ENCODE measurements at places on chromosomes 5 and 9.

GRCh38 chr9:133964463-133964862, 27.7 kb downstream of the VAV2 start:
- peaks cover 29% of the 10 kb centered on the region for H3K4me1 ChIP-seq
- H3K27me3 ChIP-seq: no peaks in the 10 kb centered on the region
- DNase-seq: no peak
- H3K36me3 ChIP-seq: no peaks in the 10 kb centered on the region
- H3K27ac ChIP-seq: no peak overlapping the region
- H3K4me3 ChIP-seq: no peak overlapping the region

DNA sequence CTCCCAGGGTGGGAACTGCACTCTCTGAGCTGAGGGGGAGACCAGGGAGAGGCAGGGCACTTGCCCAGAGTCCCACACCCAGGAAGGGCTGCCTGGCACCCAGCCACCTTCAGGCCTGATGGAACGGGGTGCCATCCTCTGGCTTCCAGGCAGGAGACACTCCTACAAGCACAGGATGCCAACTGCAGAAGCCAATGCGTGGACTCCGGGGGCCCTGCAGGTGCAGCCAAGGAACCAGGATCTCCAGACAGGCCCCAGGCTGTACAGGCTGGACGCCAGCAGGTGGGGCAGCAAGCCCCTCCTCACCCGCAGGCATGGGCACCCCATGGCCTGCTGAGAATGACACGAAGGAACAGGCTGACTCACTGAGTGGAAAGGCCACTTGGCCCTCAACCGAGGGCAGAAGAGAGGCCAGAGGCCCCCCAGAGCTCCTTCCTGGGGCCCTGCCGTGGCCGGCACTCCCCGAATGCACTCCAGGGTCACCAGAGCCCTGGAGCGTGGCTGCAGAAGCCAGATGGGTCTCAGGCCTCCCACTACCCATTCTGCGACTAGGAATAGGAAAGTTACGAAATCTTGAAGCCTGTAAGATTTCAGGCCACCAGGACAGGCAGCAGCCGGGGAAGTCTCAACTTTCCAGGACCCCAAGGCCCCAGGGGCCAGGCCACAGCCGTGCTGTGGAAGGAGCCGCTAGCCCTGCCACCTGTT, 15.7 kb downstream of the NACC2 start:
- peak overlapping the region; percentile 11 for H3K27ac ChIP-seq
- H3K4me1 ChIP-seq: peaks cover 30% of the 10 kb centered on the region
- DNase-seq: no peak
- H3K4me3 ChIP-seq: no peak overlapping the region
- no peaks in the 10 kb centered on the region for H3K27me3 ChIP-seq

DNA sequence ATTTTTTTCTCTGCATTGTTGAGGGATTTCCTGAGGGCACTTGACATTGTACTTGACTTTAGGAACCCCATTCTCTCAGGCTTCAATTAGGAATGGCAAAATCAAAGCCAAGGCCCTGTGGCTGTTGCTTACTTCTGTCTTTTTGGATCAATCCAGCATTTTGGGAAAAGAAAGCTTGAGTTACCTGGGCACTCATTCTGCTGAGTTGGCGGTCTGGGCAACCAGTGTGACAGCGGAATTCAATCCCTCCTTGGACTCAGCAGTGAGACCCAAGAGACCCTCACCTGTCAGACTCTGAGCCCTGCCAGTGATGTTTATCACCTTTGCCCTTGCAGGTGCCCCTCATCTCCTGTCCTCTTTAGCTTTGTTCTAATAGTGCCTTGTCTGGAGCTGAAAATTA, 225.3 kb downstream of the PAPPA start:
- no peak overlapping the region for H3K4me3 ChIP-seq
- no peaks in the 10 kb centered on the region for H3K4me1 ChIP-seq
- H3K36me3 ChIP-seq: no peaks in the 10 kb centered on the region
- H3K27ac ChIP-seq: no peak overlapping the region

- H3K36me3 ChIP-seq: no peaks in the 10 kb centered on the region
- no peaks in the 10 kb centered on the region for H3K27me3 ChIP-seq
Observed at GRCh38 chr9:88684046-88684445, 149.1 kb downstream of the NXNL2 start.

DNA sequence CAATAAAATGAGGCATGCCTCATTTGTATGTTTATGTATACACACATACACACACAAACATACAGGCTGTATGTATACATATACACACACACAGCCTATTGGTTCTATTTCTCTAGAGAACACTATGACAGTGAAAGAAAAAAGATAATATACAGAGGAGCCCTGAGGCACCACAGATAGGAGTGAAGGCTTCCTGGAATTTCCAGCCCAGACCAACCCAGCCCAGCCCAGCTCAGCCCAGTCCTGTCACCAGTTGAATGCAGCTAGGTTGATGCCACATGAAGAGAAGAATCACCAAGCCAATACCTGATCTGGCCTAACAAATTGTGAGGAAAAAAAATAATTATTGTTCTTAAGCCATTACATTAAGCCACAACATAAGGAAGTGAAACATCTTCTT, 126.9 kb upstream of the PDE4D start:
- no peaks in the 10 kb centered on the region for H3K4me1 ChIP-seq
- H3K27ac ChIP-seq: no peak overlapping the region

DNA sequence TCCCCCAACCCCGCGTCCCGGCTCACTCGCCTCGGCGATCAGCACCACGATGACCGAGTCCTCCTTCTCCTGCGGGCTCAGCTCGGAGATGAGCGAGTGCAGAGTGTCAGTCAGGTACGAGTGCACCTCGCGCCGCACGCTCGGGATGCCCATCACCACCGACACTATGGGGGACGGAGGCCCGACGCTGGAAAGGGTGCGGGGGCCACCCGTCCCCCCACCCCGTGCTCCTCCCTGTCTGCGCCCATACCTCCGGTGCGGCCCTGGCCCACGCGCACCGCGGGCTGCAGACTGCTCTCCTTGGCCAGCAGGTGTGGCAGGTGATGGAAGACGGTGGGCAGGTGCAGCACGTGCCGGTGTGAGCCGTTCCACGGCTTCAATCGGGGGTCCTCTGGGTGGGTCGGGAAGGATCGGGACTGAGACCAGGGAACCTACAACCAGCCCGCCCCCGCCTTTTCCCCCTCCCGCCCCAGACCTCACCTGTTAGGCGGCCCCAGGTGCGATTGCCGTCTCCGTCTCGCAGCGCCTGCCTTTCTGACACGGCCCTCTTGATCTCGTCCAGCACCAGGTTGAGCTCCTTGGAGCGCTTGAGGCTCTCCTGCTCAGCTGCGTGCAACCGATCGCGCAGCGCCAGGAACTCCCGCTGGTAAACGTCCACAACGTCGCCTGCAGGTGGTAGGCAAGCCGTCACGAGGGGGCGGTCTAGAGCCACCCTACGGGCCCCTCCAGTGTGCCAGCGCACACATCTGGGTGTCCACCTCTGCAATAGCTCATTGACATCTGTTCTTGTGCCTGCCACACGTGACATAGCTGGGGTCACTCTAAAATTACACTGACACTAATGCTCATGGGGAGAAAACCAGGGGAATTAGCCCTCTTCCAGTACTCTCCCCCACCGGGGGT, 5.1 kb downstream of the MGAT4B start:
- H3K27me3 ChIP-seq: no peaks in the 10 kb centered on the region
- H3K36me3 ChIP-seq: peaks cover 45% of the 10 kb centered on the region
- H3K4me3 ChIP-seq: no peak overlapping the region
- no peak overlapping the region for H3K27ac ChIP-seq
- DNase-seq: peak; percentile 91

DNA sequence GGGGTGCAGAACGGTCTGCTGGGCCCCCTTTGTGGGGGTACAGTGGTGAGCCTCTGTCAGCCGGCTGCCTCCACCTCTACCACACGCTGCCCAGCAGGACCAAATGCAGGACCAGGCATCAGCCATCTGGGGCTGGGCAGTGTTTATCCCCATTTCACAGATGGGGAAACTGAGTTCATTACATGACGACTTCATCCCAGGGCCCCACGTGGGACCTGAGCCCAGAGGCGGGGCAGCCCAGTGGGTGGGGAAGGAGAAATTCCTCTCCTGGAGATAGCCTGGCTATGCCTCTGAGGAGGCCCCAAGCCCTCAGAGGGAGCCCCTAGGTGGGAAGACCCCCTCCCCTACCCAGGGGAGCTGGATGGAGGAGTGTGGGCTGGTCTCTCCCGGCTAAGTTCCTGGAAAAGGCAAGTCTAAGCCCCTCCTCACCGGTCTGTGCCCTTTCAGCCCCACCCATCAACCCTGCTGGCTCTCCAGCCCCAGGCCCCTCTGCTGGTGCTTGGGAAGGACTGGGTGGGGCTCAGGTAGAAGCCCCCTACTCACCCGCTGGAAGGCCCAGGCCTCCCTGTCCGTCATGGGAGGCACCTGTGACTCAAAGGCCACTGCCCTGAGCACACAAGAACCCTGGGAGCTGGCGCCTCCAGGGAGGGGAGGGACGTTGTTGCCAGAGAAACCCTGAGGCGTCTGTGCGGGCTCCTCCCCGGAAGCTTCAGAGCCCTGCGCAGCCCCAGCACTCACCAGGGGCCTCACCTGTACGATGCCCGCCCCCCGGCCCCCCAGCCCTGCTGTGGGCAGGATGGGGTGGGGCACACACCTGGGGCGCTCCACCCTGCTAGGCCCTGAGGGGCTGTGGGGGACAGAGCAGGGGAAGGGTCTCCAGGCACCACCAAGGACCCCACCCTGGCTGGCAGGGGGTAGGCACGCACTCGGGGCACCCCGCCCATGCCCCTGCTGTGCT, 7.4 kb upstream of the CCDC187 start:
- H3K27me3 ChIP-seq: peaks cover 13% of the 10 kb centered on the region
- no peak overlapping the region for H3K27ac ChIP-seq
- H3K36me3 ChIP-seq: no peaks in the 10 kb centered on the region
- H3K4me3 ChIP-seq: no peak overlapping the region

Data from upper lobe of right lung (tissue), 1 donor.